ENCODE measurements at places on chromosomes 12 and 14.

DNA sequence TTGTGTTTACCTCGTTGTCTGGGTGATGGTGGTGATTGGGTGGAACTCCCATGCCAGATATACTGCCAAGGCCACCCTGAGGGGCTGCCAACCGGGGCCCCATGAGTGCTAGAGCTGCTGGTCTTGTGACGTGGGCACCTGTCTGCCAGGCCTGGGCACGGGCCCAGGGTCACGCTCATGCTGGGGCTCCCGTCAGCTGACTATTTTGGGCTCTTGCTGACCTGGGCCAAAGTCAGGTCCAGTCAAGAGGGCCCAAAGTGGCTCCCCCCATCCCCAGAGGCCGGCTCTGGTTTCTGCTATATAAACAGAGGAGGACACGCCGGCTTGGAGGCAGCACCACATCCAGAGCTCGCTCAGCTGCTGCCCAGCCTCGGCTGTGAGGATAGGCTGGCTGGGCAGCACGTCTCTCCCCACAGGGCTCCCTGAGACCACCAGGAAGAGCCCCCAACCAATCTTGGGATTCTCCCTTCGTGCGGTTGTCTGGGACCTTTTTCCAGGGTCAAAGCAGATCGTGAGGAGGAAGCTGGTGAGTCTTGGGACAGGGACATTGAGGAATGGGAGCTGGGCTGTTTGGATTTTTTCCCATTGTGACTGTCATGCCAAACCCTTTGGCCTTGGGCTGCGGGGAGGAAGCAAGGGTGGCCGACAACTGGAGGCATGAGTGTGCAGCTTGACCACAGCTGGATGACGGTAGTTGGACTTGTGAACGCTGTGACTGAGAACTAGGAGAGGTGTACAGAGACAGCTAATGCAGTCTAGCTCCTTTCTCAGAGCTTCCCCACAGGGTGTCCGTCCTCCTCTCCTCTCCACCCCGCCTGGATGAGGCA, 7.6 kb upstream of the NR4A1 start:
- no peak for DNase-seq

DNA sequence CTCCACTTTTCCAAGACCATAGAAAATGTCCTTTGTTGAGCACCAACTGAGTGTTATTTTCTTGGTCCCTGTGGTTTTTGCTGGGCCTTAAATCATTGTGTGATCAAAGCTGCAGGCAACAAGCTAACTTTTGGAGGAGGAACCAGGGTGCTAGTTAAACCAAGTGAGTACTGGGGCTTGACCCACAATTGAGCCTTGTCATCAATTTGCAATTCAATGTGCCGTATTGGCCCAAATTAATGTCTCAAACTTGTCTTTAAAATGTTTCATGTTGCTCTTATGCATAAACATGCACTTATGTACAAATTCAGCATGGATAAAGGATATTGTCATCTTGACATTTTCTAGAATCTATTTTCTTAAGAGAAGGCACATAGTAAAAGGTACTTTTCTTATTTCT, 62.3 kb downstream of the DAD1 start:
- no peak for DNase-seq

DNA sequence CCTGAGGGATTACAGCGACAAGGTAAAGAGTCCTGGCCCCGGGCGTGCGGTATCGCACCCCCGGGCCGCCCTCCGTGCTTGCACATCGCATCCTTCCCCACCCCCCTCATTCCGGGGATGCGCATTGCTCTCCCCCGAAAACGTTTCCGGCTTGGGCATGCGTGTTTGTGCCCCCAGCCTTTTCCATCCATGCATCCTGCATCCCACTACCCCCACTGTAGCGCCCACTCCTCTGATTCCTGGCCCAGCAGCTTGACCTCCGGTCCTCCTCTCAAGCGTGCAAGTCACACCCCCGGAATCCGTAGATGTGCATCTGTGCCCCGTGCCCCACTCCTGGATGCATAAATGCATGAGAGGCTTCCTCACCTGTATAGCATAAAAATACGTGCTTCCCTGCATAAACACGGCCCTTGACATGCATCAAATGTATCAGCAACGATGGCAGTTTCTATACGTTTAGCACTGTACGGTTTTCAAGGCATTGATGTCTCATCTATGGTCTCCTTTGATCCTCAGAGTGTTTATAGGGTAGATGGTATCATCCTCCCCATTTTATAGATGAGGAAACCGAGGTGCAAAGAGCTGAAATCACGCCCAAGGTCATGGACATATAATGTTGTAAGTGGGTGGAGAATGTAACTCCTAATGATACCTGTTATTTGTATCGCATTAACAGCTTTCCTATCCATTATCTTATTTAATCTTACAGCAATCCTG, 484 bp downstream of the RIC8B start:
- no peak for DNase-seq

GRCh38 chr12:111650912-111651311, 34.8 kb downstream of the BRAP start:
- DNase-seq = no peak

GRCh38 chr12:57717131-57717530, 21.4 kb downstream of the AGAP2 start:
- DNase-seq = no peak
